ENCODE measurements at places on chromosomes 1 and 21. TPM values are rescaled to one million over a fixed set of nuclear protein-coding genes. Genes with fewer than 3 reads are reported as not detected.

DNA sequence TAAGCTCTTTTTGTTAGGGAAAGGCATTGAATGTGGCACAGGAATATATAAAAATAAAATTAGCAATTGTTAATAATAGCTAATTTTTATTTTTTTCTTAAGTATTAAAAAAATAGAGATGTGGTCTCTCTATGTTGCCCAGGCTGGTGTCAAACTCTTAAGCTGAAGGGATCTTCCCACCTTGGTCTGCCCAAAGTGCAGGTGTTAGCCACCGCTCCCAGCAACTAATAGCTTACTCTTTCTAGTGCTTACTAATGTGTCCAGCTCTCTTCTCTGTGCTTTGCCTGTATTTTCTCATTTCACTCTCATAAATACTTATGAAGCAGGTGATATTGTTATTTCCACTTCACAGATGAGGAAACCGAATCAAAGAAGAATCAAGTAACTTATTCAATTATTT, 13.4 kb upstream of the IL24 start:
- no peaks in the 10 kb centered on the region for H3K36me3 ChIP-seq
- no peaks in the 10 kb centered on the region for H3K27me3 ChIP-seq
- no peak overlapping the region for H3K4me3 ChIP-seq
- no peak overlapping the region for H3K27ac ChIP-seq

DNA sequence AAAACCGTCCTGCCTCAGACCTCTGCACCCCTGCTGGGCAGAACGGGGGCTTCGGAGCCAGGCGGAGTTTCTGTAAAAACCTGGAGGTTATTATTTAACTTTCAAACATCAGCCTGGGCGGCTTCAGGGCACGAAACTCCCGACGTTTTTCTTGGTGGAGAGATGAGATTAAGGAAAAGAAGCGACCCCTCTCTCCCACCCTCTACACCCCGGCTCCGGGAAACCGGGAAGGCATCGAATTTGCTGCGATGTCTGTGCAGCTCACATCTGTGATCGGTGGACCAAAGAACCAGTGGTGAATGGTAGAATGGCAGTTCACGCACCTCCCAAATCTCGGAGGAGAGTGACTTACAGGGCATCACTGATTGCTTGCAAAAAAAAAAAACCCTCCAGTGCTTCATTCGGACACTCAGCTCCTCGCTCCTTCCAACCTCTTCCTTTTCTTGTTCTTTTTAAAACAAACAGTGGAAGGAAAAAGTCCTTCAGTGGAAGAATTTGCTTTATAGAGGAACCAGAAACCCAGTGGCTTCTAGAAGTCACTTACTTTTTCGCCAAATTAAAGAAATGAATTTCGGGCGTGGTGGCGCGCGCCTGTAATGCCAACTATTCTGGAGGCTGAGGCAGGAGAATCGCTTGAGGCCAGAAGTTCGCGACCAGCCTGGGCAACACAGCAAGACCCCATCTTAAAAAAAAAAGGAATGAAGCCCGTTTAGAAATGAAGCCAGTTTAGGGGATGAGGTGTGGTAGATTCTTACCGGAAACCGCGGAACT, 884 bp downstream of the PHACTR4 start:
- no peak for DNase-seq
- H3K4me3 ChIP-seq = peak overlapping the region; percentile 89
- peak overlapping the region; percentile 96 for H3K27ac ChIP-seq
- H3K4me1 ChIP-seq = no peaks in the 10 kb centered on the region
- no peaks in the 10 kb centered on the region for H3K27me3 ChIP-seq

GRCh38 chr1:183568176-183569021, 21.9 kb downstream of the NCF2 start:
- H3K4me3 ChIP-seq = no peak overlapping the region
- no peaks in the 10 kb centered on the region for H3K4me1 ChIP-seq
- no peaks in the 10 kb centered on the region for H3K36me3 ChIP-seq
- peak; percentile 44 for DNase-seq

- H3K27ac ChIP-seq = peak overlapping the region; percentile 95
- DNase-seq = no peak
- H3K36me3 ChIP-seq = no peaks in the 10 kb centered on the region
Measured at GRCh38 chr1:2270260-2271100, 42.4 kb downstream of the SKI start.

GRCh38 chr21:20301395-20301794, 696.8 kb upstream of the NCAM2 start:
- no peak overlapping the region for H3K27ac ChIP-seq
- no peaks in the 10 kb centered on the region for H3K27me3 ChIP-seq
- no peak for DNase-seq
- H3K4me3 ChIP-seq = no peak overlapping the region

The ZNF695 gene
- 25.2 TPM for total RNA-seq

- no peak overlapping the region for H3K4me3 ChIP-seq
- DNase-seq = no peak
- no peaks in the 10 kb centered on the region for H3K36me3 ChIP-seq
- H3K27me3 ChIP-seq = no peaks in the 10 kb centered on the region
Measured at GRCh38 chr1:113166473-113166872, 93.5 kb downstream of the LRIG2 start.

The ALPL gene
- total RNA-seq = 117 TPM

The OR10K1 gene
- total RNA-seq = not detected

- H3K27me3 ChIP-seq = no peaks in the 10 kb centered on the region
- peaks cover 23% of the 10 kb centered on the region for H3K4me1 ChIP-seq
Measured at GRCh38 chr1:27009601-27010197, 3.0 kb downstream of the TENT5B start.

DNA sequence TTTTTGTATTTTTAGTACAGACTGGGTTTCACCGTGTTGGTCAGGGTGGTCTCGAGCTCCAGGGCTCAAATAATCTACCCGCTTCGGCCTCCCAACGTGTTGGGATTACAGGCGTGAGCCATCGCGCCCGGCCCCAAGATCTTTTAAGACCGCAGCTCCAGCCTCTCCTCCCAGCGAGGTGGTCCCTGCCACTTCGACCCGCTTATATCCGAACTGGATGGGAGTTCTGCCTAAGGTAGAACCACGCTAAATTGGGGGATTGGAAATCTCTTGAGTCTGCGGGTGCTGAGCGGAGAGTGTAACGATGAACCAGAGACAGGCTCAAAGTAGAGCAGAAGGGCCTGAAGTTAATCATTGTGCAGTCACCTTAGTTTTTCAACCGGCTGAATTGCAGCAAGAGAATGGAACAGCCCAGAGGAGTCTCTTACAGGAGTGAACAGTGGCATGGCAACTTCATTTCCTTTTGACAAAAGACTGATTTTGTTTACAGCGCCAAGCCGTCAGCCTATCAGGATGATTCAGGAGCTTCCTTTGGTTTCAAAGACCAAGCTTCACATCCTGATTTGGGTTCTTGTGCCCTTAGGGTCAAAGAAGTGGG, 726 bp upstream of the CYB5R1 start:
- H3K4me3 ChIP-seq = peak overlapping the region; percentile 81
- DNase-seq = no peak
- H3K27me3 ChIP-seq = no peaks in the 10 kb centered on the region
- H3K4me1 ChIP-seq = peaks cover 14% of the 10 kb centered on the region
- H3K36me3 ChIP-seq = peaks cover 19% of the 10 kb centered on the region

The CD46 gene
- 125 TPM for total RNA-seq

The C1QB gene
- total RNA-seq = not detected

DNA sequence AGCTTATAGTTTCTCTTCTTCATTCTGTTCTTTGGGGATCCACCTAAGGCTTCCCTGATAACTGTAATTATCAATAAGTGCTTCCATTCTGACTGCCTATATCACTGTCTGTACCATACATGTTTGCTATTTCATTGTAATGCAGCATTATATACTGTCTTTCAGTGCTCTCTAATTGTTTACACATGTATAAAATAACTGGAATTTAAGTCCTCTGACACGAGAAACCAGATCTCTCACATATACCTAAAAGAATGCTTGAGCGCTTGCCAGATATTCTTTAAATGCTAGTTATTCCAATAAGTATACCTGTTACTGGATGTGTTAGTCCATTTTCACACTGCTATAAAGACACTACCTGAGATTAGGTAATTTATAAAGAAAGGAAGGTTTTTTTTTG, 34.7 kb downstream of the CELF3 start:
- peaks cover 49% of the 10 kb centered on the region for H3K36me3 ChIP-seq
- H3K4me3 ChIP-seq = no peak overlapping the region
- H3K27ac ChIP-seq = no peak overlapping the region
- H3K27me3 ChIP-seq = no peaks in the 10 kb centered on the region
- no peak for DNase-seq
- H3K4me1 ChIP-seq = no peaks in the 10 kb centered on the region

GRCh38 chr1:89198491-89199072, at the start of gene GBP4:
GBP4 (minus strand) TSS chr1:89198942; CDS start chr1:89198834, 108 bp downstream.
- H3K27me3 ChIP-seq = no peaks in the 10 kb centered on the region
- H3K27ac ChIP-seq = no peak within 1 kb of the TSS
- H3K4me1 ChIP-seq = peaks cover 7% of the 10 kb centered on the region
- H3K36me3 ChIP-seq = no peaks in the 10 kb centered on the region
- peak; percentile 54 for DNase-seq

The S100A9 gene
- not detected for total RNA-seq

GRCh38 chr1:243763806-243764205, 86.2 kb downstream of the AKT3 start:
- no peak overlapping the region for H3K27ac ChIP-seq
- H3K36me3 ChIP-seq = no peaks in the 10 kb centered on the region
- no peak overlapping the region for H3K4me3 ChIP-seq
- H3K27me3 ChIP-seq = no peaks in the 10 kb centered on the region
- no peaks in the 10 kb centered on the region for H3K4me1 ChIP-seq
- no peak for DNase-seq

- no peaks in the 10 kb centered on the region for H3K27me3 ChIP-seq
- H3K27ac ChIP-seq = no peak overlapping the region
Measured at GRCh38 chr21:17231124-17231523, 281.7 kb upstream of the CXADR start.

DNA sequence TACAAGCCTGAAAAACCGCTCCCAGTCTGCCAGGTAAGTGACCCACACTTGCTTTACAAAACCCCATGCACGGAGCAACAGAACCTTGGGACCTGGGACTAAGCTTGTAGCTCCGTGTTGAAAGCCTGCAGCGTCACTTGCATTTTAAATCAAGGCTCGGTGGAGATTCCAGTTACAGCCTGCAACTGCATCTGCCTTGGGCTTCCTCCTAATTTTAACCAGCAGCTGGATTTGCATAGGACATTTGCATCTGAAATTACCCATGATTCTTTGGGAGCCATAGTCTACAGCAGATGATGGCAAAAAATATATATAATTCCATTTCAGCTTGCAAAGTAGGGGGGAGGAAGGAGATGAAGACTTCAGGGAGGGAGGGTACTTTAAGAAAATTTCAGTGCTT, 62.4 kb upstream of the IGSF21 start:
- DNase-seq = no peak
- no peak overlapping the region for H3K4me3 ChIP-seq
- no peaks in the 10 kb centered on the region for H3K27me3 ChIP-seq
- H3K27ac ChIP-seq = no peak overlapping the region

- H3K36me3 ChIP-seq = no peaks in the 10 kb centered on the region
- DNase-seq = no peak
- no peak overlapping the region for H3K4me3 ChIP-seq
Measured at GRCh38 chr1:90557706-90558105, 159.4 kb downstream of the BARHL2 start.

- no peaks in the 10 kb centered on the region for H3K4me1 ChIP-seq
- H3K27me3 ChIP-seq = peaks cover 71% of the 10 kb centered on the region
- peak overlapping the region; percentile 76 for H3K4me3 ChIP-seq
- DNase-seq = peak; percentile 94
- no peaks in the 10 kb centered on the region for H3K36me3 ChIP-seq
Measured at GRCh38 chr1:12594966-12595756, 22.8 kb downstream of the DHRS3 start.

DNA sequence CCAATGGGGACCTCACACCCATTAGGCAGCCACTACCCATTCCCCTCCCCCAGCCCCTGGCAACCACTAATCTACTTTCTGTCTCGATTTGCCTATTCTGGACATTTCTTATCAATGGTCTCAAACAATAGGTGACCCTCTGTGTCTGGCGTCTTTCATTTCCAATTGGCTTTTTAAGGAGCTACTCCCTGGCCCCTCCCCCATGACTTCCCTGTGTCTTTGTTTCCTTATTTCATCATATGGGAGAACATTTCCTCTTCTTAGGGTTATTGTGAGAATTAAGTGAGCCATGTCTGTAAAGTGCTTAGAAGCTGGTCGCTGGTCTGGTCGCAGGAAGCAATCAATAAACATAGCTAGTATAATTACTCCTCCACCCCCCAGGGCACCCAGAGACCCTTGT, 80.9 kb downstream of the SPSB1 start:
- H3K36me3 ChIP-seq = no peaks in the 10 kb centered on the region
- H3K27ac ChIP-seq = no peak overlapping the region
- no peak for DNase-seq
- H3K4me1 ChIP-seq = peaks cover 2% of the 10 kb centered on the region

The DDR2 gene
- total RNA-seq = 0.55 TPM

The MYOM3 gene
- 0.11 TPM for total RNA-seq

- peak overlapping the region; percentile 12 for H3K4me3 ChIP-seq
- no peaks in the 10 kb centered on the region for H3K4me1 ChIP-seq
- no peak overlapping the region for H3K27ac ChIP-seq
- no peaks in the 10 kb centered on the region for H3K27me3 ChIP-seq
- H3K36me3 ChIP-seq = no peaks in the 10 kb centered on the region
Measured at GRCh38 chr1:225329041-225329440, 98.8 kb downstream of the LBR start.

DNA sequence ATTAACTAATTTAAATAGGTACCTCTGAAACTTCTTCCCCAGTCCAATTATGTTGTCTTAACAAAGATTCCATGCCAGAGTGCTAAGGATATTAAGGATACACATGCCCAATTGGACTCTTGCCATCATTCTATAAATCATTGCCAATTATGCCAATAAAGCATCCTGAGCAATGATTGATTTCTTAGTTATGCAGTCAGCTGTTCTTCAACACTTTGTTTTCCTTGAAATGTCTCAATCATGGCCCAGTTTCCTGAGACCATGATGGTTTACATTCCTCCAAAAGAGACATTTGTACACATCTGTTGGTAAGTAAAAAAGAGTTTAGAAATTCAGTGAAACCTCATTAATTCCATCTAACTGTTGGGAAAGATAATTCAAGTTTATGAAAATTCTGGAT, 180.4 kb upstream of the PKN2 start:
- H3K27ac ChIP-seq = no peak overlapping the region
- H3K4me1 ChIP-seq = no peaks in the 10 kb centered on the region
- no peaks in the 10 kb centered on the region for H3K27me3 ChIP-seq
- H3K4me3 ChIP-seq = no peak overlapping the region
- no peaks in the 10 kb centered on the region for H3K36me3 ChIP-seq

GRCh38 chr1:205255941-205256780, 28.4 kb downstream of the TMCC2 start:
- H3K27me3 ChIP-seq = no peaks in the 10 kb centered on the region
- H3K4me3 ChIP-seq = no peak overlapping the region
- DNase-seq = peak; percentile 97

- H3K36me3 ChIP-seq = no peaks in the 10 kb centered on the region
- H3K4me3 ChIP-seq = no peak overlapping the region
- H3K27me3 ChIP-seq = no peaks in the 10 kb centered on the region
- H3K27ac ChIP-seq = no peak overlapping the region
- peak; percentile 95 for DNase-seq
Measured at GRCh38 chr1:37394574-37395464, 79.6 kb upstream of the ZC3H12A start.
